CD8-positive, alpha-beta memory T cell (primary cell): ENCODE measurements at places on chromosomes 3 and 15. TPM values are rescaled to one million over a fixed set of nuclear protein-coding genes. Genes with fewer than 3 reads are reported as not detected.
A peak's percentile ranks its signal among the peaks of the same experiment; 100 is the strongest.

GRCh38 chr3:194450341-194450740 lies 36.5 kb downstream of the ATP13A3 start:
- DNase-seq, result no peak

Gene VGLL3
- polyA plus RNA-seq, result not detected

Gene SI
- polyA plus RNA-seq, result not detected

DNA sequence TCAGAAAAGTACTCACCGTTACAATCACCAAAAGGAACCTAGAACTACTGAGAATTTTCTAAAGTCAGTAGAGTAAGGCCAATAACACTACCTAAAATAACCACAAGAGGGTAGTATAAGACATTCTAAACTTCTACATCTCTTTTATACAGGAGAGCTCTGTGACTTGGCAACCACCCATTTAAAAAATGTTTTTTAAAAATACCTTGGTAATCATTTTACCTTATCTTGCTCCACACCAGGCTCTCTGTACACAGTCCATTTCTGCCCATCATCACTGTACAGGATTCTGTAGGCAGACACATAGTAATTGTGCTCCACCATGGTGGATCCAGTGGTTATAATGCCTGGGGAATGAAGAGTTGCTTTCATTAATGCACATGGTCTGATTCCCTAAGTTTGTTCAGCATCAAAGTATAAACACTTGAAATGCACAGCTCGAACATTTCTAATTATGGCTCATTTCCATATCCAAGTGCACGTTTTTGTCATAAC lies 54.5 kb downstream of the ST3GAL6 start:
- DNase-seq, result peak; percentile 6

Gene FOXB1
- polyA plus RNA-seq, result 0.10 TPM
